ENCODE measurements at places on chromosomes 12 and 14.

DNA sequence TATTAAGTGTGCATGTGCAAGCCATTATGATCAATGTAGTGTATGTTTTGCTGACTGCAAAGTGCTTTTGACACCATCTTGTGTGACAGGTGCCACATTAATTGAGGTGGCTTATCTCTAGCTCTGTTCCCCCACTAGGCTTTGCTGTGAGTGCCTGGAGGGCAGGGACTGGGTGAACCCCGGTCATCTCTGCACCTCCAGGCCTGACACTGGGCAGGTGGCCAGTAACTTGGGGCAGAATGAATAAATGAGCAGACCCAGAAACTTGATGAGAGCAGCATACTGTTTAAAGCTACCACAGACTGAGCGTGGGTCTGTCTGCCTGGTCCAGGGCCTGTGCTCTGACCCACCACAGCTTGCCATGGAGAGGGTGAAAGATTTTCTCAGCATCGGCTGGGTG lies 151.6 kb downstream of the CALM1 start:
- no peak for DNase-seq

DNA sequence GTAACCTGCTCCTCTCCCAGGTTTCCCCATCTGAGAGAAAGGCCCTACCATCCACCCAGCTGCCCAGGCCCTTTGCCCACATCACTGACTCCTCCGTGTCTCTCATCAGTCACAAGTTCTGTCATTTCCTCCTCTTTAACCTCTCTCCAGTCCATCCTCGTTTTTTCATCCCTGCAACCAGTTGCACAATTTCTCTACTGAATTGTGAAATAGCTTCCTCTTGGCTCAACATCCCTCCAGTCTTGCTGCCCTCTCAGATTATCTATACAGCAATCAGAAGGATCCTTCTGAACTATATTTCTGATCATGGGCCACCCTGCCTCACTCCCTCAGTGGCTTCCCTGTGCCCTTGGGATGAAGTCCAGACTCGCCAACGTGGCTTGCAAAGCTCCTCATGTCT lies 6.8 kb downstream of the FAM161B start:
- no peak for DNase-seq

- peak; percentile 41 for DNase-seq
Measured at GRCh38 chr12:32115404-32116104, 8.9 kb downstream of the BICD1 start.

GRCh38 chr12:132606466-132606865 lies 3.9 kb downstream of the LRCOL1 start:
- DNase-seq, result no peak

DNA sequence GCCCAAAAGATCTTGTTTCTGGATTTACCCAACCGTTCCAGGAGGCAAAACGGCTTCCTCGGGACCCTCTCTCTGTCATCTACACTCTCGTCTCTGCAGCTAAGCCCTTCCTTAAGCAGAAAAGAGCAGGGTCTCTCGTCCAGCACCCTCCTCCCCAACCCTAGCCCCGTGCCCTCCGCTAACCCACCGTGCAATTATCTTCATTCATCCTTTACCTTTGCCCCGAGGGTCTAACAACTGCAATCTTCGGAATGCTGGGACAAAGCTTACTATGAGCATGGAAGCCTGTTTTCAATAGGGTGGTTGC lies 276 bp upstream of the BMAL2 start:
- no peak for DNase-seq

- peak; percentile 36 for DNase-seq
Measured at GRCh38 chr14:103519837-103520212, 2.8 kb downstream of the CKB start.

DNA sequence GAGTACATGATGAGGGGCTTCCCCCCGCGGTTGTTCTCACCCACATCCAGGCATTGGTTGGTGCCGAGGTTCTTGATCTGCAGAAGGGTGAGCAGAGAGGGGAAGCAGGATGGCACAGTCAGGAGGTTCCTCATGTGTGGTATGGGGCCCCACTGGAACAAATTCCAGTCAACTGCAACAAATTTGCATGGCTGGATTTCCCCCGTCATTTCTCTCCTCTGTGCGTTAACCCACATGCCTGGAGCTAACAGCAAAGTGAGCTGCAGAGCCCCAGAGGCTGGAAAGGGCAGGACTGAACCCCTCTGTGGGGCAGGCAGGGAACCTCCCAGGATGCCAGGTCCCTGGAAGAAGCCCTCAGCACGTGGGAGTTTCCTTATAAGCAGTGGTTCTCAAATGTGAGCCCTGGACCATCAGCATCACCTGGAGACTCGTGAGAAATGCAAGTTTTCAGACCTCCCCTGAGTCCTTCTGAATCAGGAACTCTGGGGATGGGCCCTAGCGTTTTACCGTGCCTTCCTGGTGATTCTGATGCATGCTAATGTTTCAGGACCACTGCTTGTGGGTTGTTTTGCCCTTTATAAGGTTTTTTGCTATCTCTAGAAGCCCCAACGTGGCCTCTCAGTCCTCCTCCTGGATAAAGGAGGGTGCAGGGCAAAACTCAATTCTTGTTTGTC lies 11.0 kb upstream of the CELA1 start:
- no peak for DNase-seq

GRCh38 chr14:31172084-31172483 lies 35.5 kb downstream of the HECTD1 start:
- no peak for DNase-seq

DNA sequence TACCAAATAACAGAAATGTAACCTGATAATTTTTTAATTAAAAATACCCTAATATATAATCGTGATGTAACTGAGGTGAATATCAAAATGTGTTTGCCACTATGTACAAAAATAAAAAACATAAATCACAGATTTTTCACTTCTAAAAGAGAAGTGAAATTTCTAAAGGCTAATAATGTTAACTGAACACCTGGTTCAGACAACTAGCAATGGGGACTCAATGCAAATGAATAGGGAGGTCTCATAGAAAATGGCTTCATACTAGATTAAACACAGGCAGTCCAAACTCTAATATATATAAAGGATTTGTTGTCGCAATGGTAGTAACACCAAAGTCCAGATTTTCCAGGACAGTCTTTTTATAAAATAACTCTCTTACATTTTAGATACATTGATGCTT lies 365.4 kb upstream of the ATP2B1 start:
- no peak for DNase-seq
